ENCODE measurements at places on chromosomes 16 and 17.

- no peak for DNase-seq
These were observed 16.5 kb upstream of the CLEC3A start for GRCh38 chr16:78005881-78006280.

DNA sequence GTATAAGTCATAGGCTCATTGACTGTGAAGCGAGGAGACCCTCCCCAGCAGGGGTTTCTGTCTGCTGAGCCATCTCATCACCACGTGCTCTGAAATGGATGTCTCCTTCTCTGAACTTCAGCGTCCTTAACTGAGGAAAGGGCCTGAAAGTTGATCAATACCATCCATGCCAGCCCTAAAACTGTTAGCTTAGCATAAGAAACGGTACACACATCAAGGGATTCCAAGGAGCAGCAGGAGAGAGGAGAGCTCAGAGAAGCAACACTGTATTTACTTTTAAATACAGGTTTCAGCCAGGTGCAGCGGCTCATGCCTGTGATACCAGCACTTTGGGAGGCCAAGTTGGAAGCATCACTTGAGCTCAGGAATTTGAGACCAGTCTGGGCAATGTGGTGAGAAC, 248.9 kb upstream of the TNRC6C start:
- no peak for DNase-seq

- DNase-seq: no peak
These were observed 4.6 kb downstream of the UTS2R start for GRCh38 chr17:82376042-82376730.

- DNase-seq: no peak
These were observed 12.4 kb downstream of the TAT start for GRCh38 chr16:71564335-71564967.

DNA sequence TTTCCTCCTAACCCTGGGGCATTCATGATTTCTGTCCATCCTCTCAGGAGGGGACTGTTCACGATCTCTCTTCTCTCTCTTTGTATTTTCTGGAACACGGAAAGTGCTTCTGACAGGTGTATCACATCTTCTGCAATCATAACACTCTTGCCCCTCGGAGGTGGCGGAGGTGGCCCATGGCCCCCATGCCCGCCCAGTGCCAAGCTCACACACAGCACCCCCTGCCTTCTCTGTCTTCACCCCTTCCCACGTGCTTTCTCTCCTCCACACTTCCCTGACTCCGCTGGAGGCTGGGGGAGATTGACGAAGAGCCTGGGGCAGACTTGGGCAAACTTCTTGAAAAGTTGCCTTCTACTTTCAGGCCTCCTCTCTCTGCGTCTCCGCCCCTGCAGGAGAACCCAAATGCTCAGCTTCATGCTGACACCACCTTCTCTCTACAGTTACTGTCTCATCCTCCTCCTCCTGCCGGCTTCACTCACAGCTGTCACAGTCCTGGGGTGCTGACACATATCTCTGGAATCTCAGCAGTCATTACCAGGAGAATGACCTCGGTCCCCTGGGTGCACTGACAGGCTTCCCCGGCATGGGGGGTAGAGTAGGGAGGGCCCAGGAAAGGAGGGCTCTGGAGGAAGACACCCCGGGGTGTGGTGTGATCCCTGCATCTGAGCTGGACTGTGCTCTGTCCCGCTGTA, 127.1 kb downstream of the ENGASE start:
- no peak for DNase-seq
